ENCODE measurements at places on chromosomes 2 and 18.

DNA sequence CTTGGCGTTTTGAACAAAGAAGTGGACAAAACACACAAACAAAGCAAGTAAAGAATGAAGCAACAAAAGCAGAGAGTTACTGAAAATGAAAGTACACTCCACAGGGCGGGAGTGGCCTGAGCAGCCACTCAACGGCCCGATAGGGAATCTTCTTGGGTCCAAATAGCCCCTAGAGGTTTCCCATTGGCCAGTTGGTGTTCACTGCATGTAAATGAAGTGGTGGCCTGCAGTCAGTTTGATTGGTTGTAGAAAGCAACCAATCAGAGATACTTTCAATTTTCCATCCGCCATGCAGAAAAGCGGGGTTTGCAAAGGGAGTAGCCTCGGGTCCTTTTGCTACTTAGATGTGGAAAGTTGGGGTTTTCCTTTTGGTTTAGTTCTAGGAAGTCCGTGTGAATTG is 31.6 kb downstream of the CYBRD1 start:
- DNase-seq, result no peak

- no peak for DNase-seq
Measured at GRCh38 chr18:23540867-23541266, 37.6 kb downstream of the RMC1 start.

DNA sequence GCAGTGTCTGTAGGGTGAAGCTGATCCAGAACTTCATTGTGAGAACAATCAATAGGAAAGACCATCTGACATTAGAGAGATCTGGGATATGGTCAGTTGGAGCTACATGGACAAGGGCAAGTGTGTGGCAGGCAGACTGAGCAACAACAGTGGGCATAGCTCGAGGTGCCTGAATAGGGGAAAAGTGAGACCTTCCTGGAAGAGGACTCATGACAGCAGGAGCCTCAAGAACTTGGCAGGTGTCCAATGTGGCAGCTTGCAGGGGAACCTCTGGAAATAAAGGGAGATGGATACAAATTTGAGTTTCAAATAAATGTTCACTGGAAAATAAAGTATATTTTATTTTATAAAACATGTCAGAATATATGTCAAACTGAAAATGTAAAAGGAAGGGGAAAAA is 117.9 kb downstream of the TANC1 start:
- no peak for DNase-seq

- DNase-seq, result no peak
Measured at GRCh38 chr2:77147153-77147552, 375.0 kb downstream of the LRRTM4 start.

DNA sequence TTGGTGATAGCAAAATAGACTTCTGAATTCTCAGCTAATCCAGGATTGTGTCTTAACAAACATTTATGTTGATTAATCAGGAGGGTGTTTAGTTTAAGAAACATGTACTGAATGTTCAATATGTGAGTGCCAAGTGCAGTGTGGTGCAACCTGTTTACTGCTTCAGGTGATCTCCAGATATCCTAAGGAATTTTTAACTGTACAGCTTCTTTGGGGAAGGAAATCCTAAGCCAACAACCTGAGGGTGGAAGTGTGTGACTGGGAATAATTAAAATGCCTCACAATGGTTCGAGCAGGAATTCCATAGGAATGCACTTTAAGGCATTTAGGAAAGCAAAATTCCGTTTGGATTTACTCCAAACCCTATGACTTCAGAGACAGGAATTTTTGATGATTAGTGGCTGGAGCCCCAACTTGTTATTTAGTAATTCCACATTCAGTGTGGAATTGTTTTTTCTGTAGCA is 16.4 kb downstream of the CRIM1 start:
- DNase-seq, result no peak

DNA sequence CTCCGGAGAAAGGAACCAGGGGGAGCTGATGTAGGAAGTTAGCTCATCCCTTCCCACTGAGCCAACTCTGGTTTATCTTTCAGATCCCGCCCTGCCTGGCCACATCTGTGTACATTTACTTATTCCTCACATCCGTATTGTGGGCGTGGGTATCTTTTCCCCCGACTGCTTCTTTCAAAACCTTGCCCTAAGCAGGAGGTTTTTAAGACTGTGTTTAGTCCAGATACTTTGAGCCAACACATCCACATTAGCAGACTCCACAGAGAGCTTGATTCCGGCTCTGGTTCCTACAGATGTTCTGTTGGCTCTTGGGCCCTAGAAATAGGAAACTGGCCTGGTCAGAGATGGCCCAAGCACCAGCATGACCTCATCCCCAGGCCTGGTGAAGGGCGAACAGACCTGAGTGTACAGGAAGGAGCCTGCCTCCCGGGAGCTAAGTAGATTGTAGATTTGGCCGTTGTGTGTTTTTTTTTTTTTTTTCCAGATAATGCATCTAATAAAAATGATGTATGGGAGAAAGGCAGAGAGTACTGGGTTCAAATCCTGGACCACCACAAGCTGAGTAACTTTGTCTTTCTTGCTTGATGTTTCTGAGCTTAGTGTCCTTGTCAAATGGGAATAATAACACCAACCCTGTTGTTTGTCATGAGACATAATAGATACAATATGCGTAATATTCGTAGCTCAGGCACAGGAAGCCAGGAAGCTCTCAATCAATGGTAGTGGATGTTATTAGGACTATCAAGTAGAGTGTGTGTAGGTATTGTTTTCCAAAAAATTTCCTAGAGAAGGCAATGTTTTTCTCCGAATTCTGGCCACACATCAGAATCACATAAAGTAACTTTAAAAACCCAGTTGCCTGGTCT is 92.3 kb downstream of the PRKCE start:
- DNase-seq, result peak; percentile 65

DNA sequence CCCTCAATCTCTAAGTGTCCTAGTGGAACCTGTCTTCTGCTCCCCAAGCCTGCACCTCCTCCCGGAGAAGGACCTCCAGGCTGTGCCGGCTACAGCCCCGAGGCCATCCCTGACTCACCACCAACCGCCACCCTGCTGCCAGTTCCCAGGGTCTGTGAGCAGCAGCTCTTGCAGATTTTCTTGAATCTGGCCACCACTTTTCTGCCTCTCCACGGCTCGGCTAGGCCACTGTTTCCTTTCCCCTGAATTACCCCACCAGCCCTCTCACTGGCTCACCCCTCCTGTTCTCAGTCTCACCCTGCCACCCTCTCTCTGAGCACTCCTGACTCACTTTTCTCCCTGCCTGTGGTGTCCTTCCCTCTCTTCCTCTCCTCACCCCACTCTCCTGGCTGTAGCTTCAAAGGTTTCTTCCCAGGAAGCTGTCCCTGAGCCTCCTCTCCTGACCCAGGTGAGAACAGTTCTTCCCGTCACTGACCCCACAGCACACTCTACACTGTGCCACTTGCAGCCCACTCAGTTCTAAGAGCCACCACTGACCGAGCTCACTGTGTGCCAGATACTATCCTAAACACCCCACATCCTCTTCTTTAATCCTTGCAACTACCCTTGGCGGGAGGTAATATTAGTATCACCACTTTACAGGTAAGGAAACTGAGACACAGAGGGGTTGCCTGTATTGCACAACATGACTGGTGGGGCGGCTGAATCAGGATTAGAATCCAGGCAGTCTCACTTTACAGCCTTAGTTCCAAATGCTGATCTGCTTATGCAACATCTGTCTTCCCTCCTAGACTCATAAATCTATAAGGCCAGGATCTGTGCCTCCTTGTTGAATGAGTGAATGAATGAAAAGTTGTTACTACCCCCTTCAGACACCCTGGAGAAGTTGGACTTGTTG is 111.6 kb downstream of the SMAD7 start:
- peak; percentile 79 for DNase-seq

Measured in aorta (tissue), 5 donors.